Hindlimb muscle (tissue), 1 donor: ENCODE measurements at places on chromosomes 16 and 17.
A peak's percentile ranks its signal among the peaks of the same experiment; 100 is the strongest.

DNA sequence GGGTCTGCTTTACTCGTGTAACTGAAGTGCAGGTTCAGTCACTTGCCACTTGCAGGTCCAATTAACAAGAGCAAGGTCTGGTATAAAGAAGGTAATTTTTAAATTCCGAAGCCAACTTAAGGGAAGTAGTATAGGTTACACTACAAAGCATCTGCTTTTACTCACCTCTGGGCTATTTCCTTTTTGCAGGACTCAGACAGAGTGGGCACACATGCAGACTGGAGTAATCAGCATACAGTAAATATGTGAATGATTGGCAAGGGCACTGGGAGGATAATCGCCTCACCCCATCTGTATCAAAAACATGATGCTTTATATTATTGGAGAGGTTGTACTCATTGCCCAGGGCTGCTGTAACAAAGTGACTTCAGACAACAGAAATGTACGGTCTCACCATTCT, 160.1 kb upstream of the CDH5 start:
- no peak for DNase-seq

DNA sequence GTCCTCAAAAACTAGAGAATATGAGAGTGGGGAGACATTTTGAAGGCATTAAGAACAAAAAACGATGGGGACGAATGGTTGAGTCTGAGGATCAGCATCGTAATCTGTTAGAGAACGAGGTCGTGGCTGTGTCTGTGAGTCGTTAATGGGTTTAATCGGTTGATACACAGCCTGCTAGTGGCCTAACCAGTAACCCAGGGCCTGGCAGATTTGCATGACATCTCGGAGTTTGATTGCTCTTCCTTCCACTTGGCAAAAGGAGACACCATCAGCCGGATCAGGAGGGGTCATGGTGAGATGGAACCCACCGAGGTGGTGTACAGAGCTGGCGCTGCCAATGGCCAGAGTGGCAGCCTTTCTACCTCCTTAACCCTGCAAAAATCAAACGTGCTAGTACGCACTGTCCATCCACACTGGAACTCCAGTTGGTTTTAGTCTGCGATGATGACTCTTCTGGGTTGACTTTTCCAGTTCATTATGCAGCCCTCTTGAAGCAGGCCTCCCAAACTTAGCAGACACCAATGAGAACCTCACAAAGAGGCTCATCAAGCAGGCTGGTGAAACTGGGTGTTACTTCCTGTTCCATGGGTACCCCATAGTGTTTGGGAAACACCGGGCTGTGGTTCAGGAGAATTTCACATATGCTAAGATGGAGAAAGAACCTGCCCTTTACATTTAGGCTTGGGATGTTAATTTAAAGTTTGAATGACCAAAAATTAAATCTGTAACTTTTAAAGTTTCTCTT, 4.1 kb downstream of the HS3ST3B1 start:
- DNase-seq = no peak

DNA sequence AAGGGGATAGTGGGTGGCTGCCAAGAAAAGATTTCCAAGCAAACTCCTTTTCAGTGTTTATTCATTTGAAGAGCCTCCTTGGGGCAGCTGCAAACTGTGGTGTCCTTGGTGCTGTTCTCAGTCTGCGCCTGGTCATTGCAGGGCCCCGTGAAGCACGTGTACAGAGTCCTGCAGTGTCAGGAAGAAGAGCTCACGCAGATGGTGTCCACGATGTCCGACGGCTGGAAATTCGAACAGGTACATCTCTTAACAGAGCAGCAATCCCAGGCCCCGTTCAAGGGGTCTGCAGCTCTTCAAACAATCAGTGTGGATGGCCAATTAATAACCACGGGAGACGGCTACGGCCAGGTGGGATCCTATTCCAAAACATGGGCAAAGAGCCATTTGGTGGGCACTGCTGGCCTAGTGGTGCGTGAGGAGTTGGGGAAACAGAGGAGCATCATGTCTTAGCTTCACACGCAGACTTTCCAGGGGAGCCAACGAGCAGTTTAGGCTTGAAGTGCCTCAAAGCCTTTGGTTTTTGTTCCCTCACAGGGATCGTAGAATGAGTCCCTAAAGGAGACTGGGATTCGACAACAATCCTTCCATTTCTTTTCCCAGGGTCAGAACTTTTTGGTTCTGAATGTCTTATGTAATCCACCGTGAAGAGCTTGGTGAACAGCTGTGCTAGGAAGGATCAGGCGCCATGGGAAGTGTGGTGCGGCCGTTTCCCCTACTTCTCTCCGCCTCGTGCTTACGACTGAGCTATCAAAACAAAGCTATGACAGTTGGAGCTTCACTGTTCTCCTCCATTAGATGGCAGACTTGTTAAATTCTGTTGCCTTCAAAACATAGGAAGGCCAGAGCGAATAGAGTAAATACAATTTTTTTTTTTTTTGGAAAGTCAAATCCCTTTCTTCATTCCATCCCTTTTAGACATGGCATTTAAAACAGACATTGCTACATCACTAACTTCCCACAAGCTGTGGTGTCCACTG, 12.6 kb downstream of the KCTD2 start:
- DNase-seq = peak; percentile 64

DNA sequence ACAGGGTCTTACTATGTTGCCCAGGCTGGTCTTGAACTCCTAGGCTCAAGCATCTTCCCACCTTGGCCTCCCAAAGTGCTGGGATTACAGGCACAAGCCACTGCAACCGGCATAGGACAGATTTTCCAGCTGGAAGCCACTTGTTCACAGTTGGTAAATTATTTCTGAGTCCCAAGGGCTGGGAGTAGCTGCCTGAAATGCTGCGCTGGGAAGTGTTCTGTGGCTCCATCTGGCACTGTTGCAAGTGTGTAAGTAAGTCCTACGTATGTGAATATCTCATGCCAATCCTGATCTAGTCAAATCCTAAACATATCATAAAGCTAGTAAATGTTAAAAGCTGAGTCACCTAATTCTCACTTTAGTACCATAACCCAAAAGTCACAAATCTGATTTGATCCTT, 48.1 kb downstream of the YWHAE start:
- no peak for DNase-seq

DNA sequence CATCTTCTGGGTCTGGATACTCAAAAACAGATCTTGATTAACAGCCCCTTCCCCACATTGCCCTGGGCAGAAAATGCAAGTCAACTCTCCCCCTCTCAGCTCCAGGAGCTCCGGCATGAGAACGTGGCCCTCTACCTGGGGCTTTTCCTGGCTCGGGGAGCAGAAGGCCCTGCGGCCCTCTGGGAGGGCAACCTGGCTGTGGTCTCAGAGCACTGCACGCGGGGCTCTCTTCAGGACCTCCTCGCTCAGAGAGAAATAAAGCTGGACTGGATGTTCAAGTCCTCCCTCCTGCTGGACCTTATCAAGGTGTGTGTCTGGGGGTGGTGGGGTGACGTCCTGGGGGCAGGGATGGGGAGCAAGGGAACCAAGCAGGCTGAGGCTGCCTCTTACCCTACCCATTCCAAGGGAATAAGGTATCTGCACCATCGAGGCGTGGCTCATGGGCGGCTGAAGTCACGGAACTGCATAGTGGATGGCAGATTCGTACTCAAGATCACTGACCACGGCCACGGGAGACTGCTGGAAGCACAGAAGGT, 9.7 kb downstream of the GUCY2D start:
- no peak for DNase-seq

DNA sequence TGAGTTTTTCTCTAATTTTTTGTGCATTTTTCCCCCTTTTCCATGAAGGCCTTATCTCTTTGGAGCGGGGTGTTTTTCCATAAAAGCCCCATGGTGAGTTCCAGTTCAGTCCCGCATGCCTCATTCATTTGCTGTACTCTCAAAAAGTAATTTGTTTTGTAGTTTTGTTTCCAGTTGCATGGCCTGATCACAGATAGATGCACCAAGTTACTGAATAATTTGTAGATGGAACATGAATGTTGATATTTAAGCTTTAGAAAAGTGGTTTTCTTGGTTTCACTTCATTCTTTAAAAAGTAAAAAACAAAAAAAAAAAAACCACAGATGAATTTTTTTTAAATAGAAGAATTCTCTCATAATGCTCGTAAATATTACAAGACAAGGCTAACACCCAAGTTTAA, 349.2 kb downstream of the BCAS3 start:
- no peak for DNase-seq
